NCI-H187 (cell line): ENCODE measurements at places on chromosomes 4 and X.
A peak's percentile ranks its signal among the peaks of the same experiment; 100 is the strongest.

DNA sequence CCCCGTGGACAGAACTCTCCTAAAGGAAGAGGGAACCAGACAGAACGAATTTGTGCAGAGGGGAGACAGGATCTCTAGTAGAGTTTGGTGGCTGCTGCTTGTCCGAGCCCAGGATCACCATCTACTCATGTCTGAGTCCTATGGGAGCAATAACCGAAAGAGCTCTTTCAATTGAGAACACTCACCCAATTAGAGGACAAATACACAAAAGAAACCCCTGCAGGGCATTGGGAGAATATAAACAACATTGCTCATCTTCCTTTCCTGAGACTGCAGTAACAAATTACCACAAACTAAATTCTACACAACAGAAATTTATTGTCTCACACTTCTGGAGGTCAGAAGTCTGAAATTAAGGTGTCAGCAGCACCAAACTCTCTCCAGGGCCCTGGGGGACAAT, 65.6 kb downstream of the SPINK2 start:
- DNase-seq = no peak

DNA sequence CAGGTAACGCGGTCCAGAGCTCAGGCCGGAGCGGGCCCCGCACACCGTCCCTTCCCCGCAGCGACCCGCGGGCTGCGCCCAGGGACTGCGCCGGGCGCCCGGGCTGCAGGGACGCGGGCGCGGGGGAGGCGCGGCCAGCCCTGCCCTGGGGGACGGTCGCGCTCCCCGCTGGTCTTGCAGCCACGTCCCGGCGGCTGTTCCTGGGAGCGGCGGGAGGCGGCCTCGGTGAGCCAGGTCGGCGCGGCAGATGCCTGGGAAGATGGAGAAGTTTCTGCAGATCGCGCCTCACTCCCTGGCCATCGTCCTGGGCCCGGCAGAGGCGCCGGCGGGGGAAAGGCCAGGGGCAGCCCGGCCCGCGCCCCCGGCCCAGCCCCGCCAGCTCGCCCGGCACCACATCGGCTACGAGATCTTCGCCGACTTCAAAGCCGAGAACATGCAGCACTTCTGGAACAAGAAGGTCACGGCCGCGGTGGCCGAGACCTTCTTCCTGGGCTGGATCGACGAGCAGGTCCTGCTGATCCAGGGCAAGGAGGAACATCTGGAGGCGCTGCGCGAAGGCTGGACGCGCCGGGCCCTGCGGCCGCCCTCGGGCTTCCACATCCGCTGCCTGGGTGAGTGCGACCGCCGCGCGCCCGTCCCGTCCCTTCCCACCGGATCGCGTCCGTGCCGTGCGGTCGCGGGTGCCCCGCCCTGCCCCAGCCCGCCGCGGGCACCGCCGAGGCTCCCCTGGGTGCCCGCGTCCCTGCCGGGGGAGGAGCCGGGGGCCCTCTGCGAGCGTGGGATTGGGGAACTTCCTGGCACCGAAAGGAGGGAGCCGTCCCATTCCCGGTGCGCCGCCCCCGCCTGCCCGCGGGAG, 107.4 kb upstream of the STOX2 start:
- no peak for DNase-seq

- DNase-seq = peak; percentile 62
Observed at GRCh38 chr4:6087669-6088341, 69.6 kb upstream of the C4orf50 start.

- DNase-seq = no peak
Observed at GRCh38 chrX:56792270-56793111, 63.4 kb downstream of the NBDY start.

DNA sequence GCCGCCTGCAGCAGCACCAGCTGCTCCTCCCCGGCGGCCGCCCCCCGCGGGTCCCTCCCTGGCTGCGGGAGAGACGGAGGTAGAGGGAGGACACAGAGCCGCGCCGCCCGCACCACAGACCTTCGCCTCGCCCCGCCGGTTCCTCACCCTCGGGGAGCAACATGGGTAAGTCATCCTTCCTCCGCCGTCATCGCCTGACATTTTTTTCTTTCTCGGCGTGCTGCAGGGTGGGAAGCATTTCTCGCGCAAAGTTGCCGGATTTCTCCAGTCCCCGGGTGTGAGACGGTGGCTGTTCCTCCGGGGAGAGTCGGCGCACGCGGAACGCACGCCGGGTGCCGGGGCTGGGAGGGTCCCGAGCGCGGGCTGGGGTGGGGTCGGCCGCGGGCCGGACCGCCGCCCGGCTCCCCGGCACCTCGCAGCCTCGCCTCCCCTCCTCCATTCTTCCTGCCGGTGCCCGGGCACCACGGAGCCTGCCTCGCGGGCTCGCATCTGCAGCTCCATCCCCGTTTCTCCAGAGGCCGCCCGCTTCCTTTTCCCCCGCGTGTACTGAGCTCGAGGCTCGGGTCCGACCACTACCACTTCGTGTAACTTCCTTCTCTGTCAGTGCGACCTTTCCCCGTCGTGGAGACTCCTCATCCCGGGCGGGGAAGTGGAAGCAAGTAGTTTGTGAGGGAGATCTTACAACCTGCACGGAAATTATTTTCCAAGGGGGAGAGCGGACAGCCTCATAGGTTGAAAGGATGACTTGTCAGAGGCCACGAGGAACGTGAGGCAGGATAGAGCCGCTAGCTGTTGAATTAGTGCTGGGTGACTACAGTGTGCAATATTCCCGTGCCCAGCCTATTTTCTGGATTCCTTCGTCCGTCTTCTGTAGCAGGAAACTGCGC, 464 bp downstream of the RAP1GDS1 start:
- DNase-seq = no peak

DNA sequence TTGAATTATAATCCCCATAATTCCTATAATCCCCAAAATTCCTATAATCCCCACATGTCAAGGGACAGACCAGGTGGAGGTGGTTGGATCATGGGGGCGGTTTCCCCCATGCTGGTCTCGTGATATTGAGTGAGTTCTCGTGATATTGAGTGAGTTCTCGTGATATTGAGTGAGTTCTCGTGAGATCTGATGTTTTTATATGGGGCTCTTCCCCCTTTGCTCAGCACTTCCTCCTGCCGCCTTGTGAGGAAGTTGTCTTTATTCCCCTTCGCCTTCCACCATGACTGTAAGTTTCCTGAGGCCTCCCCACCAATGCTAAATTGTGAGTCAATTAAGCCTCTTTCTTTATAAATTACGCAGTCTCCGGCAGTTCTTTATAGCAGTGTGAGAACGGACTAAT, 36.6 kb upstream of the GPR78 start:
- DNase-seq = no peak

GRCh38 chr4:89352541-89352940, 44.9 kb upstream of the GPRIN3 start:
- no peak for DNase-seq

- no peak for DNase-seq
Observed at GRCh38 chrX:150334100-150334499, 29.0 kb upstream of the MAMLD1 start.

DNA sequence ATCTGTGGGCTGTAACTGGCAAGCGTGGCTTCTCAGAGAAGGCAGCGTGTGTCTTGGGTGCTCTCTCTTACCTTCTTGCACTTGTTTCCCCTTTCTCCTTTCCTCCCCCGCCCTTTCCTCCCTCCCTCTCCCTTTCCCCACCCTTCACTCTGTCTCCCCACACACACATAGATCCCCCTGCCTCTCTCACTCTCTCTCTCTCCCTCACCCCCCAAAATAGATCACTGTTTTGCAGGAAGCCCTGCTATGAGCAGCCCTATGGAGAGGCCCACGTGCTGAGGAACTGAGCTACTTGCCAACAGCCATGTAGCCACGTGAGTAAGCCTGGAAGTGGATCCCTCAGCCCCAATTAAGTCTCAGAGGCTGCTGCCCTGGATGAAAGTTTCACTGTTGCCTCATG, 4.3 kb upstream of the PNMA6E start:
- no peak for DNase-seq

- DNase-seq = no peak
Observed at GRCh38 chrX:1835056-1835455, 220.2 kb downstream of the ASMT start.

DNA sequence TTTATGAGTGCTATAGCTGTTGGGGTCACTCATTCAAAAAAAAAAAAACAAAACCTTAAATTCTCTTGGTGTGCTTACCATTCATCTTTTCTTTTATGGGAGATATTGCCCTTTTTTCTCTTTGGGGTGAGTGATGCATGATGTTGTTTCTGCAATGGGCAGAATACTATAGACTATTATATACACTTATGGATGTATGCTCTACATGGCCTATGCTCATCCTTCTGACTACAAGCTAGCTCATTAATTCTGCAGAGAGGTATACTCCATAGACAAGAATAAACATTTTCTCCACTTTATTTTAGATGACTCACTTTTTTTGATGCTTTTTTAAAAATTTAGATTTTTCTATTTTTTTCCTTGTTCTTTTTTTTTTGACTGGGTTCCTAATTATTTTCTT, 160.3 kb upstream of the ANK2 start:
- DNase-seq = no peak

- peak; percentile 86 for DNase-seq
Observed at GRCh38 chr4:24887881-24888430, 24.9 kb downstream of the CCDC149 start.

DNA sequence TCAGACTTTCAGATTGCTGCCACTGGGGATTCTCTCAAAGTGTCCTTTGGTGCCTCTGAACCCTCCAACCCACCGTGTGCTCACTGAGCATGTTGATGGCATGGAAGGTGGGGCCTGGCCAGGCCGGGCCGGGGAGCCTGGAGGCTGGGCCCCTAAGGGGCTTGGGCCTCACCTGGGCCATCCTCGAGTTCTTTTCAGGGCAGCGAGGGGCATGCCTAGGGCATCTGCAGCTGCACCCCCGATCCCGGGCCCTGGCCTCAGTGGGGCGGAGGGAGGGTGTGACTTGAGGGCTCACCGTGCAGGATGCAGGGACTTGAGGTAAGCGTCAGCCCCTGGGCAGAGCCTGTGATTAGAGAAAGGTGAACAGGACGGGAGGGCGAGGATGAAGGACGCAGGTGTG, 1.6 kb upstream of the SH3TC1 start:
- DNase-seq = no peak

- no peak for DNase-seq
Observed at GRCh38 chrX:65551489-65552339, 17.1 kb upstream of the LAS1L start.

DNA sequence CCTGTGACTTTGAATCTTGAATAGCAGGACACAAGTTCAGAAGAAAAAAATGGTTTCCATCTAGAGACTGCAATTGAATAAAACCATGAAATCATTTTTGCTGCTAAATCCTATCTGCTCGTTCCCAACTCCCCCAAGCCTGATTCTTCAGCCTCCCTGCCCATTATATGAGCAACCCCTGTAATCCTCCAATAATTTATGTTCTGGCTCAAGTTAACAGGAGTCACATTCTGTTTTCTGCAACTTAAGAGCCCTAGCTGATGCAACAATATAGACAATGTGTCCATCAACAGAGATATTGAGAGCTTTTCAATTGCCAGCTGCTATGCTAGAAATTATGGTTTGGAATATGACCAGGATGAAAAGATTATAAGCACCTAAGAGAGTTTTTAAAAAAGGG, 84.1 kb downstream of the LDB2 start:
- DNase-seq = no peak

- no peak for DNase-seq
Observed at GRCh38 chr4:86001591-86001990, 358.3 kb downstream of the MAPK10 start.

GRCh38 chrX:154804261-154804956, 876 bp downstream of the MPP1 start:
- no peak for DNase-seq

DNA sequence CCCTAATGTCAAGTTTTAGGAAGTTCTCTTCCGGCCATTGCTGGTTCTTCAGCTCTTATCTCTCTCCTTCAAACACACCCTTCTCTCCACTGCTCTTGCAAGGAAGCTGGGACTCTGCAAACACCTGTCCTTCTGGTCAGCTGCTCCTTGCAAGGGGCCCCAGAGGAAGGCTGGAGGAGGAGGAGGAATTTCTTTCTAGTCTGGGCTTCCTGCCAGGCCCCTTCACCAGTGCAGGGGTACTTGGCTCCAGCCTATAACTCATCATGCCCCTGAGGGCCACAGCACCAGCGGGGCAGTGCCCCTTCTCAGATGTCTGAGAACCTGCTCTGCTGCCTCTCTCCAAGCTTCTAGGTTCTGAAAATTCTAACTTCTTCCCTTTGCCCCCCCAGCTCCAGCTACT, 46.7 kb downstream of the REELD1 start:
- no peak for DNase-seq

- no peak for DNase-seq
Observed at GRCh38 chr4:46886711-46887110, 22.3 kb downstream of the COX7B2 start.

DNA sequence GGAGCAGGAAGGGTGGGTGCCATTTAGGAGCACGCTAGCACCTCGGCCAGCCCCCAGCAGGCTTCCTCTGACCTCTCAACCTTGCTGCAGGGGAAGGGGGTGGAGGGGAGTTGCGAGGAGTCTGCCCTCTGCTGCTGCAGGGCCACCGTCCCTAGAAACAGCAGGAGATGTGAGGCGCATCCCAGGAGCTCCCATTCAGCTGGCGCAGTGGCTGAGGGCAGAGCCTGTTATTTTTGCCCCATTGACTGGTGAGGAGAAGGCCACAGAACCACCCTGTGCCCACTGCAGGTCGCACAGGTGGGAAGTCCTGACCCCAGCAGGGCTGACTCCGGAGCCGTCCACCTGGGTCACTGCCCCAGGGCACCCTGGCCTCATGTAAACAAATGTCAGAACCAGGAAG, 8.0 kb downstream of the PDE6B start:
- DNase-seq = no peak

DNA sequence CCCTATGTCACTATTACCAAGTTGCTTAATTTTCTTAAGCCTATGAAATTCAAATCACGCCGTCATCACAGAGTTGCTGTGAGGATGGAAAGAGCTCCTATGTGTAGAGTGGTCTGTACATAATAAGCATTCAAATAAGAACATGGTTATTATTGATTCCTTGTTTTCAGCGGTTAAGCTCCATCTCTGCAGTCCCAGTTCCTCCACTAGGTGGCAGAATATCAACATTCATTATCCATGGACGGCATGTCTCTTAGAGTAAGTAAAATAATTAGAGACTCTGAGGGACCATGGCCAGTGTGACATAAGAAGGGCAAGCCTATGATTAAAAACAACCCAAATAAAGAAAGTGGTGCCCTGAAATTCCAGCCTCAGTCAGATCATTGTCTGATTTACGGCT, 132.5 kb upstream of the NHS start:
- peak; percentile 12 for DNase-seq

DNA sequence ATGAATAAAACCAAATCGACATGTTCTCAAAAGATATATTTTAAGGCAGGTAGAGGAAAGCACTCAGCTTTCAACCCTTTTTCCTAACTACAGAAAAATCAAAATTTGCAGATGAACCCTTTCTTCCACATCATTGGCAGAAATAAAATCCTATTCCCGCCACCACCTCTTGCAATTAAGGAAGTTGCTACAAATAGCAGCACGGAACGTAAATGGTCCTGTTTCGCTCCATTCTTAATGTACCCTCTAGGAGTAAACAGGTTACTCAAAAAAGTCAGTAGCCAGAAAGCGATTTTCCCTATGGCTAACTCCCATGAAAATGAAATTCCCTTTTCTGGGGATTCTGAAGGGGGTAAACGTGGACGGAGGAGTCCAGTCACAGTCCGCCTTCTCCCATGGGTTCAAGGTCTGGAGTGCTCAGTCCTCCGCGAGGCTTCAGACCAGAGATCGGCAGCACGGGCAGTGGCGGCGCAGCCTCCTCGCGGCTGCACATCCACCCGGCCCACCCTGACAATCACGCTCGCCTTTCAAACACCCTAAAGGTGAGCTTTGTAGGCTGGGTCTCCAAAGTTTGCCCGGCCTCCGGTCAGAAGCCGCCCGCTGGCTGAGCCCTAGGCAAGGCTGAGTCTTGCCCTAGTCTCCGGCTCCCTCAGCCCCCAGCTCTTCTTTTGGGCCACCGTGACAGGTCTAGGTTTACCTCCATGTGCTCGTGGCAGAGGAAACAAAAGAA, 1.8 kb downstream of the ATP11C start:
- no peak for DNase-seq
